ENCODE measurements at places on chromosomes 7 and 10. TPM values are rescaled to one million over a fixed set of nuclear protein-coding genes. Genes with fewer than 3 reads are reported as not detected.

The TMEM130 gene
- total RNA-seq: not detected

The CREB5 gene
- total RNA-seq: 1.5 TPM

The NUDCD3 gene
- 143 TPM for total RNA-seq

The ABCC2 gene
- 0.79 TPM for total RNA-seq
